ENCODE measurements at places on chromosomes 16 and 17.

DNA sequence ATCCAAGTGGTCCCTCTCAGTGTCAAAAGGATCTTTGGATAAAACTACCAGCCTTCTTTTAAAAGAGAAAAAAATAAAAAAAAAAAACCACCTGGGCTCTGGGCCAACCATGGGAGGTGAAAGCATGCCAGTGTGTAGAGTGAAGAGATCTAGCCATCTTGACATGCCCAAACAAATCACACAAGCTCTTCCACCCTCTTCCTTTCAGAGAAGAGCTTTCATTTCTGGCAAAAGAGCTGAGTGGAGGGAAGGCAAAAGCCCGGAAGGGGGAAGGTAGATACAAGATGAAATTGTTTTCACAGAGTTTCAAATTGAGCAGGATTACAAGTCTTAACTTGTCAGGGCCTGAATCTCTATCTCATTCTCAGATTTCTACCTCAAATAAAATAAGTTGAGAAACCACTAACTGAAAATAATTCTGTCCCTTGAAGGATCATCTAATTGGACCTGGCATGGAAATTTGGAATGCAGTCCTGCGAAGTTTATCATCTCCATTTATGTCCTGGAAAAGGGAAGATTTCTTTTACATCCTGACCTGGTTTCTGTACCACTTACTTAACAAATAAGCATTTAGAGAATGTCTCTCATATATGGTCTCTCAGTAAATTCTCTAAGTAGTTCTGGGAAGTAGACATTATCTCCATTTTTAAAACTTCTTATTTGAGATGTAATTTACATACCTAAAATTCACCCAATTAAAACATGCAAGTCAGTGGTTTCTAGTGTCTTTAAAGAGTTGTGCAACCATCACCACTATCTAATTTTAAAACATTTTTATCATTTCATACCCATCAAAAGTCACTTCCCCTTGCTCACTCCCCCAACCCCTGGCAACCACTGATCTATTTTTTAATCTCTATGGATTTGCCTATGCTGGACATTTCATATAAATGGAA lies 93.7 kb downstream of the TANGO6 start:
- peak; percentile 5 for DNase-seq

GRCh38 chr17:63477480-63478440 lies 899 bp downstream of the ACE start:
- DNase-seq: peak; percentile 42

DNA sequence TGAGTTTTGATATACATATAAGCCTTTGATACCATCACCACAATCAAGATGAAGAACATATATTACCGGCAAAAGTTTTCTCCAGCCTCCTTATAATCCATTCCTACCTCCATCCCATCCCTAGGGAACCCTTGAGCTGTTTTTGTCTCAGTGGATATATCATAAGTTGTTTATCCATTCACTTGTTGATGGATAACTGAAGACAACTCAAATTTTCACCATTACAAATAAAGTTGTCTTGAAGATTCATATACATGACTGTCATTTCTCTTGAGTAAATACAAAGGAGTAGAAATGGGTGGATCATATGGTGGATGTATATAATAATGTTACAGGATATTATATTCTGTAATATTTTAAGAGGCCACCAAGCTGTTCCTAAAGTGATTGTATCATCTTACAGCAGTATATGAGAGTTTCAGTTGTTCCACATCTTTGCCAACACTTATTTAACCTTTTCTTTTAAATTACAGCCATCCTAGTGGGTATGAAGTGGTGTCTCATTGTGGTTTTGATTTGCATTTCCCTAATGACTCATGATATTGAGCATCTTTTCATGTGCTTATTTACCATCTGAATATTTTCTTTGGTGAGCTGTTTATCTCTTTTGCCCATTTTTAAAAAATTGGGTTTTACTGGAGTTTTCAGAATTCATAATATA lies 17.4 kb downstream of the NF1 start:
- DNase-seq: peak; percentile 37

DNA sequence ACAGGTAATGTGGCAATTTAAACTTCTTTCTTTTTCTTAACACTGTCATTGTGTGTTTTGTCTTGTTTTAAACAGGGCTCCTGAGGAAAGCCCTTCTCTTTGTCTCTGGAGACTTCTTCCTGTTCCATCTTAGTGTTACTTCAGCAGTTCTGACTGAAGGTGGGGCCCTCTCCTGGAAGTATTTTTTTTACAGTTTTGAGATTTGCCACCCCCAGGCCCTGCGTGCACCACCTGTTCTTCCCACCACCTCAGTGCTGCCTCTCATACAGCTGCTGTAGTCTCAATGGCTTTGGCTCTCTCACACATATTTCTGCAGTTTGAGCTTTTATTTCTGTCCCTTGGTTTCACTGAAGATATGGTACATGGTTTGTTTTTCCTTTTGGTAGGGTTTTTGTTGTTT lies 52.5 kb upstream of the ALDH3A1 start:
- DNase-seq: no peak

DNA sequence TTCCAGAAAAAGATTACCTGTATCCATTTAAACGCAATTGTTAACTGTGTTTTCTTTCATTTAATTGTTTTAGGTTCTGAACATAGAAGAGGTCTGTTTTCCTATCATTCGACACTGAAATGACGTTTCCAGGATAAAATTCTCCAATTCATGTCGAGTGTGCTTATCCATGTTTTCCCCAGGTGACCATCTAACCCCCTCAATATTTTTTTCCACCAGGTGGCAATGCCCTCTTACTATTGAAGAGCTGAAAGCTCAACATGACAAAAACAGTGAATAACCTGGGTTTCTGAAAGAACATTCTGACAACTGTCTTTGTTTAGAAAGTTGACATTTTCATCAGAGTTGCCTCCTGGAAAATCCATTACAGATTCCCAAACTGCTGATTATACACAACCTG lies 948.7 kb downstream of the KCNJ2 start:
- DNase-seq: peak; percentile 13

GRCh38 chr16:57240851-57241250 lies 4.2 kb upstream of the ARL2BP start:
- DNase-seq: no peak

DNA sequence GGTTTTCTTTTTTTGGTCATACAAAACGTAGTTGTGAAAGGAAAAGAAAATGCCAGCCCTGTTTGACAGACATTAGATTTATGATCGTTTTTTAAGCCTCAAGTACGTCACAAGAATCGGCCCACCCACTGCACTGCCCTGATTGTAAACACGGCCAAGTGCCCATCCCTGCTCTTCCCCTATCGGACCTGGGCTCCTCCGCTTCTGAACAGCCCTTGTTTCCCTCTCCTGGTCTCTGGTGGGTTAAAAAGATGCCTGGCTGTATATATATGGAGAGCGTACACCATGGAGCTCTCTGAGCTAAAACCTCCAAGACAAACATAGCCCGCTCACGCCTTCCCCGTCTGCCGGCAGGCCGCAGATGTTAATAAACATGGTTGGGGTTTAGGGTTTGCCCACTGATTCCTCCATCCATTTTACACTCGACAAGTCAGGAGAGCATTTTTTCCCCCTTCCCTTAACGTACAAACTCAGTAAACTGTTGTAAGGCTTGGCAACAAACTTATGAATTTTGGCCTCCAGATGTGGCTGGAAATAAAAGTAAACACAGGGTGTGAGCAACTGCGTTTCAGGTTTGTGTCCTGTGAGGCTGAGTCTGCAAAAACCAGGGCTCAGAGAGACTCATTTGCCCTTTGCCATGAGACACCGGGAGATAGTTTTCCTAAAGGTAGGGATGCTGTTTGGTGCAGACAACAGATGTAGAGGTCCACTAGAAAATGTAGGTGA lies 325.9 kb downstream of the SOX9 start:
- DNase-seq: no peak

GRCh38 chr16:5502467-5502869 lies 404.9 kb upstream of the EEF2KMT start:
- DNase-seq: no peak

GRCh38 chr17:76997981-76998531 lies 129.9 kb downstream of the MGAT5B start:
- no peak for DNase-seq

GRCh38 chr17:10836966-10837590 lies 809 bp downstream of the PIRT start:
- no peak for DNase-seq

DNA sequence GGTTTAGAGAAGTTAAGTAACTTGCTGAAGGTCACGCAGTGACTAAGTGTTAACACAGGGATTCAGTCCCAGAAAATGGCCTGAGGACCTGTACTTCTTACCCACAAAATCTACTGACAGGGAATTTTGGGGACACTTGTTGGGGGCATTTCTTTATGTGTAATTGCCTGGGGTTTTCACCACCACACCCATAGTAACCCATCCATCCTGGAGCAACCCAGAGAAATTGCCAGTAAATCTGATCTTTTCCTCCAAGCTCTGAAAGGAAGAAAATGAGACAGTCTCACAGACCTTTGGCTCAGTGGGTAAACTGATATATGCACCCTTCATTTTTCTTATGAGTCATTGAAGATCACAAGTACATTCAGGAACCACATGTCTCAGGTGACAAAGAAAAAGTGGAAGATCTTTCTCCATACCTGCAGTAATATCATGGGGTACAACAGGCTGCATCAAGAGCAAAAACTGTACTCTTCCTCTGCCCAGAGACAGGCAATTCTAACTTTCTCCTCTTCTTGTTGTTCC lies 81.0 kb downstream of the NOG start:
- no peak for DNase-seq
